Lung microvascular endothelial cell (primary cell): ENCODE measurements at places on chromosomes 7 and 10.

- no peak for DNase-seq
These were observed 27.2 kb downstream of the C1GALT1 start for GRCh38 chr7:7209412-7210050.

- DNase-seq = no peak
These were observed 4.8 kb upstream of the PRRT4 start for GRCh38 chr7:128366300-128366699.

- DNase-seq = no peak
These were observed 143.1 kb downstream of the ELAPOR2 start for GRCh38 chr7:86916277-86916825.

- DNase-seq = no peak
These were observed 64.8 kb upstream of the PAPSS2 start for GRCh38 chr10:87594864-87595263.

- DNase-seq = peak; percentile 39
These were observed 620 bp downstream of the BET1 start for GRCh38 chr7:94003446-94004023.
